Stimulated activated CD4-positive, alpha-beta T cell treated with anti-CD3 and anti-CD28 coated beads, Interleukin-1b, Interleukin-23, amount 100 ng/mL, for 4 hours (primary cell): ENCODE measurements at places on chromosomes 13 and 19.

GRCh38 chr19:57759096-57759495, 10.4 kb upstream of the ZNF586 start:
- DNase-seq = no peak

- no peak for DNase-seq
These were observed 9.4 kb upstream of the SBK3 start for GRCh38 chr19:55554741-55555152.

DNA sequence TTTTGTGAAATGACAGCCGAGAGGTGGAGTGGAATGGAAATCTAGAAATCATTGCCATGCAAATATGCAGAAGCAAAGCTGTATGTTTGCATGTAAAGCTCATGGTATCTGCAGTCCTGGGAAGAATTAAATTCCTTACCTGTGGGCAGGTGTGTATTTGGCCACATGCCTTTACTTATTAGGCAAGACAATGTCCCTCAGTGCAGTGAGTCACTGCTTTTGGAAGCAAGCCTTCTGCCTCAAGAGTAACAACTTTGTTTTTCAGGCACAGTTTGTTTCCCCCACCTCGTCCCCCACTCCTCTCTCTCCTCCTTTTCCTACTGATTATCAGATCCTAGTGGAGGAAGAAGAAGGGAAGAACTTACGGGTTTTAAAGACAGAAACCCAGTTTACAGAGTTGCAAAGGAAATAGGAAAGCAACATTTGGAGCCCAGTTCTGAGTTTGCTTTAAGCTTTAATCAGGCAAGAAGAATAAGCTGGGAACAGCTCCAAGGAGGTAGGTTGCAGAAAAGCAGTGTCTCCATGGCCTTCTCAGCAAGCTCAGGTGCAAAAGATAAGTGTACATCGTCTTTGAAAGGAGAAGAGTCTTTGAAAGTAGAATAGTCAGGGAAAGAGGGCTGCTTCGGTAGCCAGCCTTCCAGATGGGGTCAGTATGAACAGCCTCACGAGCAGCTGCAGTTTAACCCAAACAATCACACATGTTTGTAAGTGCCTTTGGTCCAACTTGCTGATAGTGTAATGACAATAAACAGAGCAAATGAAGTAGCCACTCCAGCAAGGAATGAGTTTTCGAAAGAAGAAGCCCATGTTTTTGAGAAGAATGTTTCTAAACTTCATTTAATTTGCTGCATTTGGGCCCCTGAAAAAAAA, 190.1 kb downstream of the KLF5 start:
- no peak for DNase-seq

GRCh38 chr13:23504180-23504579, 66.0 kb upstream of the TNFRSF19 start:
- no peak for DNase-seq

DNA sequence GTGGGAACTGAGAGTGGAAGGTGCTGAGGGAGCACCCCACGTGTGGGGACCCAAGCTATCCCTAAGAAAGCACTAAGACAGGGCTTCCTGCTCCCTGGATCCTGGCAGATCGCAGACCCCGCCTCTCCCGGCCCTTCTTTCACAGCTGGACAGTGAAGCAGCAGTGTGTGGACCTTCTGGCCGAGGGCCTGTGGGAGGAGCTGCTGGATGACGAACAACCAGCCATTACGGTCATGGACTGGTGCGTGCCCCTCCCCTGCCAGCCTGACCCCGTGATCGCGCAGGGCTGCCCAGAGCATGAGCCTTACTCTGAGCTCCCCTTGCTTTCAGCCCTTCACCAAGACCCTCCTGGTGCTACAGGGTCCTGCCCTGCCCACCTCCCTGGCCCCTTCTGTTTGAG, 2.3 kb downstream of the NCCRP1 start:
- DNase-seq = no peak

DNA sequence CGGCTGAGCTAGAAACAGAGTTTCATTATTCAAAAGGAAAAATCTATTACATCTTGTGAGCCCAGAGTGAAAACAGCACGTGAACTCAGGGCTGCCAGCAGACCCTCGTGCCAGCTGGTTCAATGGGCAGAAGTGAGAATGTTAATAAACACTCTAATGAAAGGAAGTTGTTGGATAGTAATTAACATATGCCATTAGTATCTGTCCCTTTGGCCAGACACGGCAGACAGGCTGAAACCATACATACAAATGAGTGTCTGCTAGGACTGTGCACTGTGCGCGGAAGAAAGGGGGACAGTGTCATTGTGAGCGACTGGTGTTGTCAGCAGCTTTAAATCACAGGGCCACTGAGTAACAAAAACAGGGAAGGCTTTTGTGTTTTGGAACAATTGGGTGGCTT, 121.9 kb upstream of the TSC22D1 start:
- DNase-seq = no peak

- no peak for DNase-seq
These were observed 19.6 kb downstream of the ARHGAP35 start for GRCh38 chr19:46880431-46880830.

DNA sequence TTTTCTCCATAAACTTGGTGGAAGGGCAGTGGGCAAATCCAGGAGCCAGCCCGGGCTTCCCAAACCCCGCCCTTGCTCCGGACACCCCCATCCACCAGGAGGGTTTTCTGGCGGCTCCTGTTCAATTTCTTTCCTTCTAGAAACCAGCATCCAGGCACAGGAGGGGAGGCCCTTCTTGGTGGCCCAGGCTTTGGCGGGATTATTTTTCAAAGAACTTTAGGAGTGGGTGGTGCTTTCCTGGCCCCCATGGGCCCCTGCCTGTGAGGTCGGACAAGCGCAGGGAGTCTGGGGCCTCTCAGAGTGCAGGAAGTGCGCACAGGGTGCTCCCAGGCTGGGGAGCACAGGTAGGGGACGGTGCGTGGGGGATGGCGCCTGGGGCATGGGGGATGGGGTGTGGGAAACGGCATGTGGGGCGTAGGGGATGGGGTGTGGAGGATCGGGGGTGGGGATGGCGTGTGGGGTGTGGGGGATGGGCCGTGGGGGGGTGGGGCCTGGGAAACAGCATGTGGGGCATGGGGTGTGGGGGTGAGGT, 396 bp downstream of the F7 start:
- no peak for DNase-seq

DNA sequence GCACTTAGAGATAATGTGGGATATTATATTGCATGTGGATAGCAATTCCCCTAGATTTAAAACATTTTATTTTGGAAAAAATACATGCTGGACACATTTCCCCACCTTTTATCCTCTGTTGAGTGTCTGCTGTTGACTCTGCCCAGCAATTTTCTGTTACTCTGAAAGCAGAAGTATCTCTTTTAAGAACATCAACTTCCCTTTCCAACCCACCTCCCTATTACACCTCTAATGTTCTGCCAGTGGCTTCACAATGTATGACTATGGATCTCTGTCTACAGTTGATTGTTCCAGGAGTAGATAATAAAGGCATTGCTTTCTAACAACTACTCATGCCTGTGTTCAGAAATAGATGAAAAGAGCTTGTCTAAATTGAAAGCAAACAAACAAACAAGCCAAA, 754.8 kb upstream of the SLITRK6 start:
- DNase-seq = no peak

GRCh38 chr13:87084192-87084591, 587.0 kb upstream of the SLITRK5 start:
- DNase-seq = no peak

DNA sequence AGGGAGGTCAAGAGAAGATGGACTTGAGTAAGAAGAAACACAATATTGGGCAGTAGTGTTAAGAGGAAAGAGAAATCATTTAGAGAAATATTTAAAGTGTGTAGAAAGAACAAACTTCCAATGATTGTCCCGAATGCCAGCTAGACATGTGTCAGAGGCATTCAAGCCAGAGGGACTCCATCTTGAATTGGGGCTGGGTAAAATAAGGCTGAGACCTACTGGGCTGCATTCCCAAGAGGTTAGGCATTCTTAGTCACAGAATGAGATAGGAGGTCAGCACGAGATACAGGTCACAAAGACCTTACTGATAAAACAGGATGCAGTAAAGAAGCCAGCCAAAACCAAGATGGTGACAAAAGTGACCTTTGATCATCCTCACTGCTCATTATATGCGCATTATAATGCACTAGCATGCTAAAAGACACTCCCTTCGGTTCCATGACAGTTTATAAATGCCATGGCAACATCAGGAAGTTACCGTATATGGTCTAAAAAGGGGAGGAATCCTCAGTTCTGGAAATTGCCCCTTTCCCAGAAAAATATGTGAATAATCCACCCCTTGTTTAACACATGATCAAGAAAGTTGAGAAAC, 127.0 kb upstream of the IPO5 start:
- no peak for DNase-seq

DNA sequence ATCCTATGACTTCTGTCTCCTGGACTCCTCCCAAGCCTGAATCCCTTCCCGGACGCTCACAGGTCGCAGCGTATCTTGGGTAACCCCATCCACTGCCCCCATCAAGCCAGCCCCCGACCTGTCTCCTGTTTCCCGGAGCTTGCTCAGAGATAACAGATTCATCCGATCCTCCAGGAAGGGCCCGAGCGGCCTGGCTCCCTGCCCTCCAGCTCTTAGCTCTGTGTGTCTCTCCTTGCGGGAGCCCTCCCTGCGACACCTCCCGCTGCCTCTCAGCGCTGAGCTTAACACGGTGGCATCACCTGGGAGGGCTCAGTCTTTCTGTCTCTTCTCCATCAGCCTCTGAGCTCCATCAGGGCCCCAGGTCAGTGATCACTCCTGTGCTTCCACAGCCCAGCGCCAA, 4.3 kb upstream of the TMEM255B start:
- no peak for DNase-seq

DNA sequence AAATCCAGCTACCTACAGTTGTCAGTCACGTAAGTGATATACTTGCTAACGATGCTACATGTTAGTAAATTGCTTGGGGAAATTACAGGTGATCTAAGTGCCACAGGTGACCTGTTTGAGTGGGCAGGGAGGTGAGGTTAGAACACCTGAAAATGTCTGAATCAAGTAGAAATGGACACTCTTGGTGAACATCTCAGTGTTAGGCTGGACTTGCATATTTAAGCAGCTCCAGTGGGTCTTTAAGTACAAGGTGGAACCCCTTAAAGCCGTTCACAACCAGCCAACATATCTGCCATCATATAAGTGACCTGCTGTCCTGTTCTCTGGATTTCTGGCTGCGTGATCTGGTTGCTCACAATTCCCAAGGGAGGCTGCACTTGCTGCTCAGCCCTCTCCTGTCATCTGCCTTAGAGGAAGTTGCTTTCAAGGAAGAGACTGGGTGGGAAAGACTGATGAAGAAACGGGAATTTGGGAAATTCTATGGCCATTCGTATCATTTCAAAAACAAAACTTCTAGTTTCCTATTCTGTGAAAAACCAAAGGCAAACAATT, 244.0 kb downstream of the DCLK1 start:
- DNase-seq = no peak

GRCh38 chr19:20565321-20566018, at the start of gene ZNF737:
Gene ZNF737, minus strand, starts transcription at chr19:20565781. Its CDS starts 141 bp downstream, at chr19:20565640.
- DNase-seq = peak; percentile 81

- no peak for DNase-seq
These were observed 55.2 kb downstream of the SERPINE3 start for GRCh38 chr13:51394724-51395123.
